Neural progenitor cell (in vitro differentiated cells): ENCODE measurements at places on chromosomes 16 and 17. TPM values are rescaled to one million over a fixed set of nuclear protein-coding genes. Genes with fewer than 3 reads are reported as not detected.

The CCP110 gene
- 21.5 and 32.7 TPM in 2 replicates for total RNA-seq

The FBRS gene
- total RNA-seq, result 3.6 and 20.5 TPM in 2 replicates

The ASPA gene
- not detected in 2 replicates for total RNA-seq

The PTRH2 gene
- 15.3 and 17.6 TPM in 2 replicates for total RNA-seq

- H3K27me3 ChIP-seq, result peaks cover 100% of the 10 kb centered on the region
- H3K4me3 ChIP-seq, result no peak overlapping the region
- no peaks in the 10 kb centered on the region for H3K36me3 ChIP-seq
- no peaks in the 10 kb centered on the region for H3K4me1 ChIP-seq
These were observed 20.3 kb upstream of the HOXB9 start for GRCh38 chr17:48646183-48647102.

- peaks cover 17% of the 10 kb centered on the region for H3K4me1 ChIP-seq
- no peak overlapping the region for H3K27ac ChIP-seq
- H3K36me3 ChIP-seq, result no peaks in the 10 kb centered on the region
- H3K27me3 ChIP-seq, result no peaks in the 10 kb centered on the region
- DNase-seq, result no peak
These were observed 65.1 kb downstream of the NUP93 start for GRCh38 chr16:56795011-56795410.
